ENCODE measurements at places on chromosomes 16 and 17. TPM values are rescaled to one million over a fixed set of nuclear protein-coding genes. Genes with fewer than 3 reads are reported as not detected.

Gene CCL2
- not detected for polyA plus RNA-seq

Gene ABCA10
- polyA plus RNA-seq: not detected

Gene NME1
- polyA plus RNA-seq: 68.4 TPM

Gene PPM1E
- not detected for polyA plus RNA-seq

Gene ALOX15B
- polyA plus RNA-seq: not detected

Gene MYH2
- polyA plus RNA-seq: not detected

Gene NHLRC4
- polyA plus RNA-seq: 4.5 TPM

Gene HNF1B
- not detected for polyA plus RNA-seq

Gene DNASE1L2
- not detected for polyA plus RNA-seq

Gene CPNE7
- not detected for polyA plus RNA-seq

Gene CDYL2
- polyA plus RNA-seq: 0.69 TPM

Gene MMP28
- 0.49 TPM for polyA plus RNA-seq

Gene TPSG1
- not detected for polyA plus RNA-seq

Gene MYL4
- polyA plus RNA-seq: not detected
